ENCODE measurements at places on chromosomes 11 and 22. TPM values are rescaled to one million over a fixed set of nuclear protein-coding genes. Genes with fewer than 3 reads are reported as not detected.

MYRF gene
- 0.04 TPM for total RNA-seq

LRRC75B gene
- 14.9 TPM for total RNA-seq

TMEM45B gene
- 3.7 TPM for total RNA-seq

SLC1A2 gene
- total RNA-seq, result not detected

OR8G5 gene
- not detected for total RNA-seq

KRTAP5-10 gene
- total RNA-seq, result not detected

BIK gene
- 9.9 TPM for total RNA-seq
